Kidney (tissue), 22 donors: ENCODE measurements at places on chromosomes 3 and 15.
A peak's percentile ranks its signal among the peaks of the same experiment; 100 is the strongest.

DNA sequence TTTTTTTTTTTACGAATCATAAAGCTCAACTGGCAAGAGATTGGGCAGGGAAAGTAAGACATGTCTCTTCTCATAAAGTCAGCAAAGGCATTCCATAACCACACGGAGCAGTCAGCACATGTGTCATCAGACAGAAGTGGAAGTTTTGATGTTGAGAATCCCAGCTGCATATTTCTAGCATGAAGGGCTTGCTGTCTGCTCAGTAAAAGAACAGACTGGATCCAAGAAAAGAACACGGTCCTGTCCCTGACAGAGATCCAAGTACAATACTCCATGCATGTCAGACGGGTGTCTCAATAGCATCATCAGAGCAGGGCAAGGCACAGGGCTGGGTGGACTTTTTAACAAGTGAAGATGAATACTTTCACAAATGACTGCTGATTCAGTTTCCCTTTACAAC lies 38.2 kb downstream of the ABI3BP start:
- no peak for DNase-seq

DNA sequence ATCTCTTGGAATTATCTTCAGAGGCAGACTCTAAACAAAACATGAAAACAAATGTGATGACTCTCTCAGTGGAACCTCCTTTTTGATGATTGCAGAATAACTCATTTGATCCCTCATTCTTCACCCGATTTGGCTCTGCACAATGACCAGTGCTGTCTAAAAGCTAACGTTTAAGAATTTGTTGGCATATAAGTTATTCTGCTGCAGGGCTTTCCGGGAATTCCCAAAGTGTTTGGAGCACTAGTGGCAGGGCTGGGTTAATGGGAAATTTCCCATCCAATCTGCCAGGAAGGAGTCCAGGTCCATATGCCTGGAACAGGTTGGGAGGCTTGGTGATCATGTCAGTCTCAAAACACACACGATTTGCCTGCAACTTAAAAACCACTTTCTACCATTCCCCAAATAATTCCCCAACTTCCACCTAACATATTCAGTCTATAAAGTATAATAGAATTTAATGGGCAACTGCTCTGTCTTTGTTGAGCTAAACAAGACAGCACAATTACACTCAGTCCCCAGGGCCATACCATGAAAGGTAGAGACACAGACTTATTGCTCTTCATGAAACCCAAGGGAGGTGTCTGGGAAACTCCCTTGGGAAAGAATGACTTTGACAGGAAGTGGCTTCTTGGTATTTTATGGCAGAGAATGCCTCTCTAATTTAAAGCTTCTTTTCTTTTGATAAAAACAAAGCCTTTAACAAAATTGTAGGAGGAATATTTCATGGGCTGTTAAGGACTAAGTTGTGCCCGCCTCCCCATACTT lies 38.0 kb downstream of the ARRDC4 start:
- DNase-seq = no peak

GRCh38 chr3:36804295-36805055 lies 40.1 kb upstream of the DCLK3 start:
- DNase-seq = peak; percentile 53

DNA sequence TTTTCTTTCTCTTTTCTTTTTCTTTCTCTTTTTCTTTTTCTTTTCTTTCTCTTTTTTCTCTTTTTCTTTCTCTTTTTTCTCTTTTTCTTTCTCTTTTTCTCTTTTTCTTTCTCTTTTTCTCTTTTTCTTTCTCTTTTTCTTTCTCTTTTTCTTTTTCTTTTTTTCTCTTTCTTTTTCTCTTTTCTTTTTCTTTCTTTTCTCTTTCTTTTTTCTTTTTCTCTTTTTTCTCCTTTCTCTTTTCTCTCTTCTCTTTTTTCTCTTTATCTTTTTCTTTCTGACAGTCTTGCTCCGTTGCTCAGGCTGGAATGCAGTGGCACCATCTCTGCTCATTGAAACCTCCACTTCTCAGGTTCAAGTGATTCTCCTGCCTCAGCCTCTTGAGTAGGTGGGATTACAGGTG lies 335.7 kb downstream of the SQOR start:
- DNase-seq = no peak

- no peak for DNase-seq
Observed at GRCh38 chr3:50623840-50624474, 7.0 kb downstream of the MAPKAPK3 start.

GRCh38 chr15:85760531-85761371 lies 34.0 kb downstream of the KLHL25 start:
- peak; percentile 66 for DNase-seq

DNA sequence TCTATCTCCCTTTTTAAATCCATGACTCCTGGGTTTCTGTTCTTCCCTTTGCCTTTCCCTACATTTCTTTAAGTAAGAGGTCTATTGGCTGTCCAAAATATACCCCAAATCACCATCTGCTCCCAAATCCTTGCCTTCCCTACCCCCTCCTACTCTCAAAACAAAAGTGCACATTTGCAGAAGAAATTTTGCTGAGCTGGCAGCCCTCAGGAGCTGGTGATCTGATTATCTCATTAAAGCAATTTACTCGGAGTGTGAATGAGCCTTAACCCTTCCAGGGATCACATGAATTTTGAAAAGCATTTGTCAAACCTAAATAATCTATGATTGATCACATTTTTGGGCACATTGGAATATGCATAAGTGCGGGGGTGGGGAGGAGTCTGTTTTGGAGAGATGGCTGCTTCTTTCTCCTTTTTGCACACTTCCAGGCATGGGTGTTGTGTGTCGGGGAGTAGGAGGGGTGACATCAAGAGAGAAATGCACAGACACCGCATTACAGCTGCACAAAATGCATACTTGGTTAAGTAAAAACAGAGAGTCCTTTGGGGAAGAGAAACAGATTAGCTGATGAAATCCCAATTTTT lies 892.6 kb downstream of the TUSC7 start:
- no peak for DNase-seq

DNA sequence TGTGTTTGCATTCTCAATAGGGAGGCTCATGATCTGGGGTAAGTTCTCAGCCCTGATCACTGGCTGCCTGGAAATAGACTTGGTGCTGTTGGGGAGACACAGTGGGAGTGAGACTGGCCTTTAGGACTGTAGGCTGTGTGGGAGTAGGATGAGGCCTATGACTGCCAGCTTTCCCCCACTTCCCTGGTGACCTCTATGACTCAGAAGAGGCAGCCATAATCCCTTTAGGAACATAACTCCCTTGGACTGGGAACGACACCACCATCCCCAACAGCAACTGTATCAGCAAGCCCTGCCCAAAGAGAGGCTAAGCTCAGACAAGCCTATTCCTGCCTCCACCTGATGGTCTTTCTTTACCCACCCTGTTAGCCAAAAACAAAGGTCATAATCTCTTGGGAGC lies 91.3 kb downstream of the SUCNR1 start:
- DNase-seq = no peak

DNA sequence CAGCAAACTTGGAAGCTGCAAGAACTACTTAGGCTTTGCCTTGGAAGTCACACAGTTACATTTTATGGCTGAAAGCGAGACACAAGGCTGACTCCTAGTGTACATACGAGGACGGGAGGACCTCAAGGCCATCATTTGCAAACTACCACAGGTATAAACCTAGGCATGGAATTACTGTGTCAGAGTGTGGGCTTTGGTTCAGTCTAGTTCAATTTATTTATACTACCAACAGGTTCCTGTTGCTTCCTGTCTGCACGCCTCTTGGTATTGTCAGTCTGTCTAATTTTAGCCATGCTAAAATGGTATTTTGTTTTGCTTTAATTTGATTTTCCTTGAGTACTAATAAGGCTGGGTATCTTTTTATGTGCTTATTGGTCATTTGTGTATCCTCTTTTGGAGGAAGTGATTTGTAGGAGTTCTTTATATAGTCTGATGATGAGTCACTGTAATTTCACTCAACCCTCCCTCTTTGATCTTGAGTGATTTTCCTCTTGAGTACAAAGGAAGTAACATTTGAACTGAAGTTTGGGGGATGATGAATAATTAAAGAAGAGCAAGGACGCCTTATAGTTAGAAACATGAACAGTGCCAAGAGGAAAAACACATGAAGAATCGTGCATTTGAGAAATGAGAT lies 8.2 kb downstream of the ANKRD34C start:
- no peak for DNase-seq

DNA sequence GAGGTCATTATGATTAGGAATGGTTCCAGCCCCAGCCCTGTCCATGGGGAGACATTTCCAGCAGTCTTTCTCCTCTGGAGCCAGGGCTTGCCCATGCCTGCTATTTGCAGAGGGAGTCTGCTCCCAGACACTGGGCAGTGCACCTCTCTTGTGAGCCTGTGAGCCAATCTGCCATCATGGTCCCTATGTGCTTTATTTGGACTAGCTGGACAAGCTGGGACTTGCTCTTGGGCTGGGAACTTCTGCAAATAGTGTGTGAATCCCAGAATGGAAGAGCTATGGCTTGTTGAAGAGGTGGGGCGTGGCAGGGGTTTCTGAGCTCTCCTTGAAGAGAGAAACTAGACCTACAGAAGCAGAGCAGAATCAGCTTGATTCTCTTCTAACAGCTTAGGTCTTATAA lies 53.7 kb upstream of the KY start:
- DNase-seq = no peak

GRCh38 chr3:185046603-185047002 lies 106.3 kb downstream of the C3orf70 start:
- DNase-seq = no peak

DNA sequence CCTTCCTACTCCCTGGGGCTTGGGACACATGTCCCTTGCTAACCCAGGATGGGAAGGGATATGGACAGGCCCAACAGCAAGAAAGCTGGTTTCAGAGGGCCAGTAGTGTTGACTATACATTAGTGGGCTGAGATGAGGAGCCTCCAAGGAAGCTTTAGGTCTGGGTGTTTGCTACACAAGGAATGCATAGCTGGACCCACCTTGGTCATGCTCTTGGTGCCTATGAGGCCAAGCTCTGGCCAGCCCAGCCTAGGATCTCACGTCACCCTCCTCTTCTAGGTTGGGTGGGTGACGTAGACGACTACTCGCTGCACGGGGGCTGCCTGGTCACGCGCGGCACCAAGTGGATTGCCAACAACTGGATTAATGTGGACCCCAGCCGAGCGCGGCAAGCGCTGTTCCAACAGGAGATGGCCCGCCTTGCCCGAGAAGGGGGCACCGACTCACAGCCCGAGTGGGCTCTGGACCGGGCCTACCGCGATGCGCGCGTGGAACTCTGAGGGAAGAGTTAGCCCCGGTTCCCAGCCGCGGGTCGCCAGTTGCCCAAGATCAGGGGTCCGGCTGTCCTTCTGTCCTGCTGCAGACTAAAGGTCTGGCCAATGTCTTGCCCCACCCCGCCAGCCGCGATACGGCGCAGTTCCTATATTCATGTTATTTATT lies 653 bp upstream of the WDR6 start:
- peak; percentile 89 for DNase-seq

- peak; percentile 79 for DNase-seq
Observed at GRCh38 chr3:53493963-53494791, at the start of gene CACNA1D. Gene CACNA1D (plus strand): TSS chr3:53494611. CDS start chr3:53495167, 556 bp downstream.

DNA sequence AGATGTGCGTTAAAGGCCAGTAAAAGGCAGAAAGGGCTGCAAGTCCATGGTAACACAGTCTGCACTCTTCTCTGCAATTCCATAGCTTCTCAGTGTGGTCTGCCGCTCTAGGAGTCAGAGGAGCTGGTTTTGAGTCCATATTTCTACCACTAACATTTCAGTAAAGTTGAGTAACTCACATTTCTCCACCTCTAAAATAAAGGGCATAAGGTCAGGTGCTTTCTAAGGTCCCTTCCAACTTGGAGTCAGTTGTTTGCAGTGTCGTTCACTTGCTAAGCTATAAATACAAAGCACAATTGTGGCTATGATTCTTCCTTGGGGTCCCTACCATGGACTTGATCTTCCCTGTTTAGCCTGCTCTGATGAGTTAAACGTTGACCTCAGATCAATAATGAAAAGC lies 171.1 kb downstream of the P3H2 start:
- no peak for DNase-seq

DNA sequence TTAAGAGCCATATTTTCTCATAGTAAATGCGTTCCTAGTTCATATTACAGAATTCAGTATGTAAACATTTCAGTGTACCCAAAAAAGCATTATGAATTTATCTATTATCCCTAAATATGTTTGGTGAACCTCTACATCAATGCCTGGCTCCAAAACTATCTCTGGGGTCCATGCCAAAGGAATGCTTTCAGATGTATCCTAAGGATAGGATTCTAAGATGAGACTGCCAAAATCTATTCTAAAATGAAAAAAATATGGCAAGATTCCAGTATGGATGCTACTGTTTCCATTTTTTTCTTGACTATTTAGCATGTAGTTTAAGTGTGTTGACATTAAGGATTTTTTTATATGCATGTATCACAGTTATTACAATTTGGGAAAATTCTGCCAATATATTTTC lies 18.8 kb downstream of the EIF5A2 start:
- DNase-seq = no peak

DNA sequence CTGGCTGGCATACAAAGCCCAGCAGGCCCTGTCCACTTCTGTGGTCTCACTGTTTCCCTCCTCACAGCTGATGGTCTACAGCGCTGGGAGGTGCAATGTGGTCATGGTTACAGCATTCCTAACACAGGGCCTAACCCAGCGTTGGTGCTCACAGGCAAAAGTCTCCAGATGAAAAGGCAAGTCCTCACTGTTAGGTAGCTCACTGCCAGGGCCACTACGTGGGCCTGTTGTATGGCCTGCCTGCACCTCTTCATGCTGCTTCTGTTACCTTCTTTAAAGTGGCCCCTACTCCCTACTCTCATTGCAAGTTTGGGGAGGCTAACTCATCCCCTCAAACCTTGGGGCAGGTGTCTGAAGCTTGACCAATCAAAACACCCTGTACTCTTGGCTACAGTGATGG lies 31.3 kb downstream of the CCDC13 start:
- DNase-seq = no peak

- DNase-seq = no peak
Observed at GRCh38 chr3:178465260-178466180, 70.7 kb upstream of the KCNMB2 start.

DNA sequence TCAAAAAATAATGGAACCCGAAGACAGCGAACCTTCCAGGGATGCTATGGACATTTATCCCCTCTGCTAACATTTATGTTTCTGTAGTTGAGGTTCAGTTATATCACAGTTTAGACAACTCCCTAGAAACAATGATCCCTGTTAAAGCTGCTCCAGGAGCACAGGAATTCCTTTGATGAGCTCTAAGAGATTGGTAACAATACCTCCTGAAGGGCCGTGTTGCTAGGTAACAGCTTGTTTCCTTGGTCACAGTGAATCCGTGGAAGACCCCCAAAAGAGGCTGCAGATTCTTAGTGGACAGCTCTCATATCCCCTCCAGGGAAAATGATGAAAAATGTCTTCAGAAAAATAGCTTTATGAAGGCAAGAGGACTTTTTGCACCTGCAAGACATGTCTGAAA lies 160.2 kb downstream of the SERPINI1 start:
- no peak for DNase-seq

DNA sequence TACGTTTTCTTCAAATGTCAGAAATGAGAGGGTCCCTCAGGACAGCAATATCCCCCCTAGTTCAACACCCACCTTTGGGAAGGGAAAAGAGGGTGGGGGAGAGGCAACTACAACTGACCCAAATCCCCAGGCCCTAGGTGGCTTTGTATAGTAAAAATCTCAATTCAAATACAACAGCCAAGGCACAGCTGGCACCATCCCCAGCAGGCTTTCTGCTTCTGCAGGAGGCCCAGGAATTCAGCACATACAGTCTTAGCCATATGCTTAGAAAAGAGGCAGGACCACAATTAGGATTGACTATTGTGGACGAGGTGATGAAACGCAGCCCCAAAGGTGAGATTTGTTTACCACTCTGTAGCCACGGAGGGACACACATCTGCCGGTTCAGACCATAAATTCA lies 15.8 kb downstream of the NR2E3 start:
- DNase-seq = no peak
